ENCODE measurements at places on chromosomes 16 and 17. TPM values are rescaled to one million over a fixed set of nuclear protein-coding genes. Genes with fewer than 3 reads are reported as not detected.

VAC14 gene
- 47.9 TPM for total RNA-seq

DNA sequence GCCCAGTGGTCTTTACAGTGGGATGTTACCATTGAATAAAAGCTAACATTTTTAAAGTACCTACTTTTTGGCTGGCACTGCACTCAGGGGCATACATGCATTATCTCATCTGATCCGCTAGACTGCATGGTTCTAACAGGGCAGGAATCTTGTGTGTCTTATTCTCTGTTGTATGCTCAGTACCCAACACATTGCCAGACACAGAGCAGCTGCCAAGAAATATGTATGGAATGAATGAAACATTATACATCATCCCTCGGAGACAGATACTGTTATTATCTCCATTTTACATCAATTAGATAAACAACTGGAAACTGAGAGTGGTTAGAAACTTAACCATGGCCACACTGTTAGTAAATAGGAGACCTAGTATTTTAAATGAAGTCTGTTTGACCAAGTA lies 74.1 kb upstream of the CDH11 start:
- no peaks in the 10 kb centered on the region for H3K27me3 ChIP-seq
- H3K4me1 ChIP-seq = no peaks in the 10 kb centered on the region
- no peak overlapping the region for H3K4me3 ChIP-seq
- no peak for DNase-seq
- H3K27ac ChIP-seq = no peak overlapping the region

TM4SF5 gene
- total RNA-seq = not detected

DNA sequence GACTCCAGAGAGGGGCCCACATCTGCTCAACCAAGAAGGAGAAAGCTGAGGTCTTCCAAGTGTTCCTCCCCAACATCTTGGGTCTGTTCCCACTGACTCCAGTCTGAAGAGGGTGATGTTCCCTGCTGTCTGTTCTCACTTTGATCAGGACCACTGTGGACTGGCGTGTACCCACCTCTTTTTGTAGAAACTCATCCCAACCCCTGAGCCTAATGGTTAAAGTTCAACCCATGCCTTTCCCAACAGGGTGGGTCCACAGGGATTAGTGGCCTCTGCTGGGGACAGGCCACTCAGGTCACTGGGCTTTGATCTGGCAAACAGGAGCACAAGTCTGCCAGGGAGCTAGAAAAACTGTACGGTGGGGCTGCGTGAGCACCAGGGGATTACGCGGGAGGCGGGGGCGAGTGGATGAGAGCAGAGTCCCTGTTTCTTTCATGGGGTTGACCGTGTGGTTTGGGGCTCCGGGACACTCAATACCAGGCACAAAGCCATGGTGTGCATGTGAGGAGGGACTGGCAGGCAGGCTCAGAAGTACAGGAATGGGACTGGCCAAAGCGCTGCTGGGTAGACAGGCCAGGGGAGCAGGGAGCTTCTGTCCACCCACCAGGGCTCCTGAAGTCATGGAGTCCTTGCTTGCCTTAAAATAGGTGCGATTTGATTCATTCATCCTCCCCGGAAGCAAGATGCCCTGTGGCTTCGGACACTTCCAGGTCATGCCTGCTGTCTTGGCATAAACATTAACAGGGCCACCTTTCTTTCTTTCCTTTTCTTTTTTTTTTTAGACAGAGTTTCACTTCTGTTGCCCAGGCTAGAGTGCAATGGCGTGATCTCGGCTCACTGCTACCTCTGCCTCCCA lies at the start of gene CA5A:
CA5A (minus strand) TSS at position 155 of the 856 bp plus-strand sequence; CDS start at position 76, 79 bp downstream.
- no peaks in the 10 kb centered on the region for H3K36me3 ChIP-seq
- no peak for DNase-seq
- H3K27me3 ChIP-seq = peaks cover 33% of the 10 kb centered on the region
- H3K4me1 ChIP-seq = no peaks in the 10 kb centered on the region
- H3K27ac ChIP-seq = no peak within 1 kb of the TSS

HSD17B2 gene
- 2.1 TPM for total RNA-seq

DNA sequence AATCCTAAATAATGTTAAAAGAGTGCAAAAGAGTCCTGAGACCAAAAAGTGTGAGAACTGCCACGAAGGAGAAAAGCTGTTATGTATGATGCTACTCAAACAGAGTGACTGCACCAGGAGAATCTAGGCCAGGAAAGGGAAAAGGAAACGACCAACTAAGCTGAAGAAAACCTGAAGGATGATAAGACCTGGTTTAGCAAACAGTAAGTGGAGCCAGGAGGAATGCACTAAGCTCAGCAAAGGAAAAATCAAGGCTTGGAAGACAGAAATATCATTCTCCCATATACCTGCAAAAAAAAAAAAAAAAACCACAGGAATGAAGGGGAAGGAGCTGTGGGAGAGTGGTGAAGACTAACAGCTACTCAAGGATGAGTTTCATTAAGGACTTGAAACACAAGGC lies 21.1 kb downstream of the CMC2 start:
- H3K27me3 ChIP-seq = no peaks in the 10 kb centered on the region
- DNase-seq = no peak
- peaks cover 13% of the 10 kb centered on the region for H3K4me1 ChIP-seq
- H3K4me3 ChIP-seq = no peak overlapping the region

VAT1L gene
- 1.1 TPM for total RNA-seq

DHRS7C gene
- not detected for total RNA-seq

- H3K4me3 ChIP-seq = no peak overlapping the region
- peaks cover 12% of the 10 kb centered on the region for H3K36me3 ChIP-seq
- no peak for DNase-seq
- no peaks in the 10 kb centered on the region for H3K27me3 ChIP-seq
- no peaks in the 10 kb centered on the region for H3K4me1 ChIP-seq
- H3K27ac ChIP-seq = no peak overlapping the region
Observed at GRCh38 chr16:67924140-67924906, 7.3 kb downstream of the CTRL start.

GRCh38 chr16:75044800-75045361 lies 46.1 kb downstream of the ZNRF1 start:
- H3K4me3 ChIP-seq = no peak overlapping the region
- peaks cover 11% of the 10 kb centered on the region for H3K4me1 ChIP-seq
- H3K36me3 ChIP-seq = no peaks in the 10 kb centered on the region
- H3K27me3 ChIP-seq = no peaks in the 10 kb centered on the region

C17orf113 gene
- total RNA-seq = 0.81 TPM

DNA sequence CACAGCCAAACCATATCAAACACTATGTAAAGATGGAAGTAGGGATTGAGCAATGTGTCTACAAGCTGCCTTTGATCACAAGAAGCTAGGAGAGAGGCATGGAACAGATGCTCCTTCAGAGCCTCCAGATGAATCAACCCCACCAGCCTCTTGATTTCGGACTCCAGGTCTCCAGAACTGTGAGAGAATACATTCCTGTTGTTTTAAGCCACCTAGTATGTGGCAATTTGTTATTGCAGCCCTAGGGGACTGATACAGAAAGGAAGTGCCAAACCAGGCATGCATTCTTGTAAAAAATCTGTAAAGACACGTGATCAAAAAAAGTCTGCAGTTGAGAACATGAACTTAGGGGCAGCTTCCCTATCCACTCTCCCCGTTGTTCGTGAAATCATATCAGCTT lies 91.1 kb downstream of the C17orf67 start:
- H3K36me3 ChIP-seq = peaks cover 6% of the 10 kb centered on the region
- DNase-seq = peak; percentile 26
- peaks cover 6% of the 10 kb centered on the region for H3K4me1 ChIP-seq
- H3K27ac ChIP-seq = no peak overlapping the region
- H3K4me3 ChIP-seq = no peak overlapping the region

GRCh38 chr17:31412511-31412910 lies 21.0 kb downstream of the RAB11FIP4 start:
- no peaks in the 10 kb centered on the region for H3K27me3 ChIP-seq
- no peak overlapping the region for H3K27ac ChIP-seq
- DNase-seq = no peak
- no peak overlapping the region for H3K4me3 ChIP-seq
- peaks cover 11% of the 10 kb centered on the region for H3K4me1 ChIP-seq
- no peaks in the 10 kb centered on the region for H3K36me3 ChIP-seq

DNA sequence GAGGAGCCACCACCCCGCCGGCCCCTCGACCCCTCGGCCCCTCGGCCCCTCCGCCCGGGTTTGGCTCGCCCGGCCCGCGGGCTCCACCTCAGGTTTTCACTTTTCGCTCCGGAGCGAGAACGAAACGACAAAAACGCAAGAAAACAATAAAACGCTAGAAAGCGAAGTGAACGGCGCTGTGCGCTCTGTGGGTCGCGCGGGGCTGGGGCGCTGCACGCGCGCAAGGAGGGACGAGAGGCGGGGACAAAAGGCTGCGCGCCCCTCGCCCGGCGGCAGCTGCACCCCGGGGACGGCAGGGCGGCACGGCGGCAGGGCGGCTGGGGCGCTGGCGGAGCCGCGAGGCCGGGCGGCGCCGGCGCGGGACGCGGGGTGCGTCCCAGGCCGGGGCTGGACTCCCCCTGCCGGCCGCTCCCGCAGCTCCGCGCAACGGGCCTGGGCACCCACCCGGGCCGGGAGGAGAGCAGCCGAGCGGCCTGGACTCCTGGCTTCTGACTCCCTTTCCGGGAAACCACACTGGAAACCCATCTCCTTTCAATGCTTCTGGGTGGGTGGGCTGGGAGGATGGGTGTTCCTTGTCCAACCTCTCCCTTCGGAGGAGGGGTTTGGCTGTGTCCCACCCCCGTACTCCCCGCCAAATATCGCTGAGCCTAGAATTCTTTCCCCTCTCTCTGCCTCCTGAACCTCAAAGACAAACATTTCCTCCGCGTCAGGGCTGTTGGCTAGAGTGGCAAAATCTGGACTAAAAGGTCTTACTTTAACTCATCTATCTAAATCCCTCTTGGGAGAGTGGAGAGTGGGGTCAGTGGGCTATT lies 9.9 kb downstream of the TBX2 start:
- H3K36me3 ChIP-seq = peaks cover 5% of the 10 kb centered on the region
- DNase-seq = peak; percentile 49
- no peaks in the 10 kb centered on the region for H3K27me3 ChIP-seq
- no peak overlapping the region for H3K27ac ChIP-seq
- no peaks in the 10 kb centered on the region for H3K4me1 ChIP-seq

CBX8 gene
- 9.4 TPM for total RNA-seq

MARVELD3 gene
- 1.1 TPM for total RNA-seq

ZNF594 gene
- 1.9 TPM for total RNA-seq

HSBP1 gene
- total RNA-seq = 101 TPM

OR1F1 gene
- not detected for total RNA-seq

KRT39 gene
- not detected for total RNA-seq

DNA sequence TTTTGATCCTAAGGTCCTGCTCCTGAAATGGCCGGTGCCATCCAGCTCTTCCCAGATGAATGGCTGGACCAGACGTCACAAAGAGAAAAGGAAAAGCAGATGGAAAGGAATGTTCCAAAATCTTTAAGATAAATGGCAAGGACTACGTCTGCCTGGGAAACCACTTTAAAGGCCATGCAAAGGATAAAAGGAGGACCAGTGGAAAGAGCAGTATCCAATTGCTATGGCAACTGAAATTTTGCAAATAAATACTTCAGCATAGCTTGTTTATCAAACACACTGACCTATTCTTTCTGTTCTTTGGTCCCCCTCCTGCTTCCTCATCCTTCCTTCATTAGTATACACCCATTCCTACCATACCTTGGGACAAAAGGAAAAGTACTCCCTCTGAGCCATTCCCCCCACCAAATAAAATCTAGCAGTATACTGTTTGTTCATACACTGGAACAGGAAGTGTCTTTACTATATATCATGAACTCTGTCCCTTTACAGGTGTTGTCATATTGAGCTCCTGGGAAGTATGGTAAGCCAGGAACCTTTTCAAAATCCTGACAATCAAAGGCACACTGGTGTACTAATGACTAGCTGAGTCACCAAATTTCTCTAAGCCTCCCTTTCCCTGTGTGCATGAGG lies 37.2 kb upstream of the NUFIP2 start:
- H3K36me3 ChIP-seq = no peaks in the 10 kb centered on the region
- no peak overlapping the region for H3K27ac ChIP-seq
- H3K4me3 ChIP-seq = no peak overlapping the region

DNA sequence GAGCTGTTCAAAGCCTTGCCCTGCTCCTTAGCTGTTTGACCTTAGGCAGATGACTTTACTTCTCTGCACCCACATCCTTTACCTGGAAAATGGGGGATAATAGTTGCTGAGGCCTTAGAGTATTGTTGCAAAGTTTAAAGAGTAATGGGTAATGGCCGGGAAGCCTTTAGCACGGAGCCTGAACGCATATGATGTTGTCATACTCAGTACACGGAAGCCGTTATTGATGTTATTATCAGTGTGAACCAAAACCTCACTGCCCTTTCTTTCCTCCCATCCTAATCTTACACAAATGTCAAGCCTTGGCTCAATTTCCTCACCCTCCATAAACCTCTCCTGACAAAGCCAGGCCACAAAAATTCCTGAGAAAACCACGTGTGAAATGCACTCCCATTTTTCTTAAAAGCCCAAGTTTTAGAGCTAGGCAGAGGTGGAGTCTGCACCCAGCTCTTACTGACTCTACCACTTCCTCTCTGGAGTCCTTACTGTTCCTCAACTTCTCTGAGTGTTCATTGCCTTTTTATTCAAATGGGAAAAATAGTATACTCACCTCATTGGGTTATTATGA lies 67.3 kb upstream of the CACNG3 start:
- no peak overlapping the region for H3K27ac ChIP-seq
- no peaks in the 10 kb centered on the region for H3K4me1 ChIP-seq
- no peak for DNase-seq
- H3K36me3 ChIP-seq = no peaks in the 10 kb centered on the region
- peaks cover 47% of the 10 kb centered on the region for H3K27me3 ChIP-seq

- H3K36me3 ChIP-seq = peaks cover 7% of the 10 kb centered on the region
- no peak overlapping the region for H3K4me3 ChIP-seq
- no peaks in the 10 kb centered on the region for H3K27me3 ChIP-seq
Observed at GRCh38 chr16:83743720-83744119, 64.1 kb upstream of the HSBP1 start.

CLEC18A gene
- 0.28 TPM for total RNA-seq

DNA sequence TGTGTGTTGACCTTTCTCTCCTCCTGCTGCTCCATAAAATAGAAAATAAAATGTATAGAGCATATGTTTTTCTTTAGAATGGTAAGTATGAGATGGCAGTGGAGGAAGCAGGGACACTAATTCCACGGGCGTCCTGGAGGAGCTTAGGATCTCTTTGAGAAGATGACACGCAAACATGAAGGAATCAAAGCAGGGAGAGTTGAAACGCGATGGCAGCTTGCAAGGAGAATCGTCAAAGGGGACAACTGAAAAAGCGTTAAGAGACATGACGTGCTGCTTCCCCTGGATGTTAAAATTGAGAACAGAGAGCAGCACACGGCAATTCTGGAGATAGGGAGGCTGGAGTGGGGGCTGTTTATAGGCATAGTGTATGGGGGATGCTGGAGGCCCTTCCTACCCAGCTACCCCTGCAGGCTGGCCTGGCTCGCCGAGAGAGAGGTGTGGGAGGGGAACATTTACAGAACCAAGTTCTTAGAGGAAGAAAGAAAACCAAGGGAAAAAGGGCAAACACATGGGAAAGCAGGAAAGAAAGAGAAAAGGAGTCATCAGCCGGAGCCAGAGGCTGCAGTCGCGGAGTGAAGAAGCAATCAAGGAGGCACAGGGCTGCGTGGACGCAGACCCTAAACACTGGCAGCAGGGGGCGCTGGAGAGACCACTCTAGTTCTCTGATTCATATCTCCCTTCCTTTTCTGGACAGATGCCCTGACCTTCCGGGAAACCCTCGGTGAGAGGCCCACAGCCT lies 55.8 kb downstream of the MYH13 start:
- H3K27ac ChIP-seq = no peak overlapping the region
- DNase-seq = peak; percentile 65
- peaks cover 10% of the 10 kb centered on the region for H3K4me1 ChIP-seq
- no peak overlapping the region for H3K4me3 ChIP-seq
- H3K27me3 ChIP-seq = peaks cover 25% of the 10 kb centered on the region

NSF gene
- 24.1 TPM for total RNA-seq

GRCh38 chr17:27975146-27976011 lies 67.1 kb upstream of the NLK start:
- no peak overlapping the region for H3K4me3 ChIP-seq
- H3K27me3 ChIP-seq = no peaks in the 10 kb centered on the region
- H3K27ac ChIP-seq = no peak overlapping the region
- H3K4me1 ChIP-seq = peaks cover 16% of the 10 kb centered on the region

Data from MCF 10A (cell line).